Sigmoid colon (tissue), 7 donors: ENCODE measurements at places on chromosomes 3 and 15. TPM values are rescaled to one million over a fixed set of nuclear protein-coding genes. Genes with fewer than 3 reads are reported as not detected.

GRCh38 chr3:99686955-99687612, 48.7 kb downstream of the COL8A1 start:
- H3K27me3 ChIP-seq, result no peaks in the 10 kb centered on the region
- peak; percentile 72 for DNase-seq
- H3K27ac ChIP-seq, result no peak overlapping the region
- H3K4me1 ChIP-seq, result peaks cover 7% of the 10 kb centered on the region
- no peak overlapping the region for H3K4me3 ChIP-seq
- H3K36me3 ChIP-seq, result no peaks in the 10 kb centered on the region

RBM15B gene
- 21.2 TPM for total RNA-seq

DNA sequence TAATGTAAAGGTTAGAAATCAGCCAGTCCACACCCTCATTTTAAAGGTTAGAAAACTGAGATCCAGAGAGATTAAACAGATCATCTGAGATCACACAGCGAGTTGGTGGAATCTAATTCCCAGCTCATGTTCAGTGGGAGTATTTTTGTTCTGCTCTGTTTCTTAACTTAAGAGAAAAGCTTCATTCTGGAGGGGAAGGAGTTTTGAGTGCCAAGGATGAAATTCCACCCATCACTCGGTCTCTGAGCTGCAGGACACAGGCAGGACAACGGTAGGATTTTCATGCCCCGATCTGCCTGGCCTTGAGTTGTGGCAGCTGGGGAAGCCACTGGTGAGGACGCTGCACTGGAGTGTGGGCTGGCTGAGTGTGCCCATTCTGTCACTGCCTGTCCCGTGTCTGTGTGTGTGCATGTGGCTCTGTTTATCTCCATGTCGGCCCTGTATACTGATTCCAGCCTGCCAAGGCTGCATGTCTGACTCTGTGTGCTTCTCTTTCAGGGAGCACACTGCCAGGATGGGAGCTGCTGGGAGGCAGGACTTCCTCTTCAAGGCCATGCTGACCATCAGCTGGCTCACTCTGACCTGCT, 94.3 kb downstream of the CEMIP start:
- no peaks in the 10 kb centered on the region for H3K4me1 ChIP-seq
- DNase-seq, result no peak
- H3K4me3 ChIP-seq, result no peak overlapping the region
- H3K27ac ChIP-seq, result no peak overlapping the region
- H3K27me3 ChIP-seq, result no peaks in the 10 kb centered on the region

DNA sequence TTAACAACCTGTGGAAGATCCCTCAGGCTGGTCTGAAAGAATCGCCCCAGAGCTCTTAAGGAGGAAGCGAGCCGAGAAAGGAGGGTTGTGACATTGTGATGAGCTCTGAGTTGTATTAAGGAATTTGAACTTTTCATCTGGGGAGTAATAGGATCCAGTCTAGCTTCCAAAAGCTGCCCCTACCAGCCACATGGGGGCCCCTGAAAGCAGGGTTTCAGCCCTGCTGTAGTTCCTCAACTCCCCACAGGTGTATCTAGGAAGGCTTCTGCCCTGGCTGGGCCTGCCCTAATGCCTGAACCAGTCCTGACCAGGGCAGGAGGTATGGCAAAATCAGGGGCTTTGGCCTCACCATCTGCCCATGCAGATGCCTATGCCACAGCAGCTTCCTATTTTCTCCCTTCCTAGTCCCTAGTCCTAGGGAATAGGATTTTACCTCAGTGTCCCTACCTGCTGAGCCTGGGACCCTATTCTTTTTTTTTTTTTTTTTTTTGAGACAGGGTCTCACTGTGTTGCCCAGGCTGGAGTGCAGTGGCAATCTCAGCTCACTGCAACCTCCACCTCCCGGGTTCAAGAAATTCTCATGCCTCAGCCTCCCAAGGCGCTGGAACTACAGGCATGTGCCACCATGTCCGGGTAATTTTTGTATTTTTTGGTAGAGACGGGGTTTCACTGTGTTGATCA, 5.0 kb upstream of the AP3S2 start:
- no peak overlapping the region for H3K27ac ChIP-seq
- H3K4me1 ChIP-seq, result peaks cover 3% of the 10 kb centered on the region
- H3K4me3 ChIP-seq, result no peak overlapping the region
- peaks cover 37% of the 10 kb centered on the region for H3K36me3 ChIP-seq

- no peaks in the 10 kb centered on the region for H3K27me3 ChIP-seq
- H3K27ac ChIP-seq, result no peak overlapping the region
- H3K36me3 ChIP-seq, result no peaks in the 10 kb centered on the region
- H3K4me1 ChIP-seq, result no peaks in the 10 kb centered on the region
Observed at GRCh38 chr3:84126160-84126559, 832.6 kb upstream of the CADM2 start.

SMCO1 gene
- total RNA-seq, result not detected

GRCh38 chr15:90862964-90863778, 5.2 kb upstream of the FURIN start:
- no peak for DNase-seq
- H3K27me3 ChIP-seq, result no peaks in the 10 kb centered on the region
- H3K36me3 ChIP-seq, result no peaks in the 10 kb centered on the region

DNA sequence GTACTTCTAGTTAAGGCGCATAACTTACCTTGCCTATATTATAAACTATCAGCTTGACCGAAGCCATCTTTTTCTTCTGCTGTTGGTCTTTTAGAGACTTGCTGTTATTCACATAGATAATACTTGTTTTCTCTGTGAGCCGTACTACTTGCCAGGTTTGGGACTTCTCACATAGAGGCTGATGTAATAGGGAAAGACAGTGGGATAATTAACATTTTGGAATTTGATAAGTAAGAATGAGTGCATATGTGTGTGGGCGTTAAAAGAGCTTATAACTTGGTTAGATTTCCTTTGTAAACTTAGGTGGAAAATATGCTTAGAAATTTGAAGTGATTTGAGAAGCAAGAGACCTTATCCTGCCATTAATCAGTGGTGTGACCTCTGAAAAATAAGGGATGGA, 47.8 kb downstream of the FNDC3B start:
- H3K4me3 ChIP-seq, result no peak overlapping the region
- DNase-seq, result no peak
- H3K4me1 ChIP-seq, result peaks cover 28% of the 10 kb centered on the region
- H3K27ac ChIP-seq, result no peak overlapping the region
- H3K36me3 ChIP-seq, result no peaks in the 10 kb centered on the region
- no peaks in the 10 kb centered on the region for H3K27me3 ChIP-seq

- no peak for DNase-seq
- H3K27me3 ChIP-seq, result no peaks in the 10 kb centered on the region
- no peaks in the 10 kb centered on the region for H3K36me3 ChIP-seq
- H3K4me1 ChIP-seq, result peaks cover 12% of the 10 kb centered on the region
- peak overlapping the region; percentile 26 for H3K4me3 ChIP-seq
- H3K27ac ChIP-seq, result peak overlapping the region; percentile 60
Observed at GRCh38 chr15:64912379-64913325, 950 bp downstream of the ANKDD1A start.
